Hair follicular keratinocyte (primary cell): ENCODE measurements at places on chromosomes 1 and 21. TPM values are rescaled to one million over a fixed set of nuclear protein-coding genes. Genes with fewer than 3 reads are reported as not detected.

TBCE gene
- 24.5 and 30.8 TPM in 2 replicates for total RNA-seq

SAMSN1 gene
- total RNA-seq, result not detected in 2 replicates

OR2G3 gene
- not detected in 2 replicates for total RNA-seq

AGBL4 gene
- not detected in 2 replicates for total RNA-seq

LRRC47 gene
- total RNA-seq, result 32.7 and 35.5 TPM in 2 replicates

FBXO2 gene
- total RNA-seq, result 28.9 and 61.7 TPM in 2 replicates

FOXO6 gene
- total RNA-seq, result not detected in 2 replicates

HENMT1 gene
- 1.6 and 6.7 TPM in 2 replicates for total RNA-seq

SAMD13 gene
- total RNA-seq, result 0.70 and 0.87 TPM in 2 replicates

TFF1 gene
- not detected in 2 replicates for total RNA-seq

KIF14 gene
- 6.1 and 17.7 TPM in 2 replicates for total RNA-seq

GFI1 gene
- 0.08 TPM in 1 of 2 replicates, not detected in the other for total RNA-seq

SPOCD1 gene
- total RNA-seq, result 4.7 and 6.2 TPM in 2 replicates

UMODL1 gene
- total RNA-seq, result not detected in 2 replicates

PTPRC gene
- not detected in 2 replicates for total RNA-seq

FLG2 gene
- not detected in 2 replicates for total RNA-seq

SH2D5 gene
- total RNA-seq, result 77.1 and 90.8 TPM in 2 replicates
